ENCODE measurements at places on chromosomes 1 and 21.

- DNase-seq = no peak
Observed at GRCh38 chr21:45724345-45724961, 80.9 kb downstream of the PCBP3 start.

DNA sequence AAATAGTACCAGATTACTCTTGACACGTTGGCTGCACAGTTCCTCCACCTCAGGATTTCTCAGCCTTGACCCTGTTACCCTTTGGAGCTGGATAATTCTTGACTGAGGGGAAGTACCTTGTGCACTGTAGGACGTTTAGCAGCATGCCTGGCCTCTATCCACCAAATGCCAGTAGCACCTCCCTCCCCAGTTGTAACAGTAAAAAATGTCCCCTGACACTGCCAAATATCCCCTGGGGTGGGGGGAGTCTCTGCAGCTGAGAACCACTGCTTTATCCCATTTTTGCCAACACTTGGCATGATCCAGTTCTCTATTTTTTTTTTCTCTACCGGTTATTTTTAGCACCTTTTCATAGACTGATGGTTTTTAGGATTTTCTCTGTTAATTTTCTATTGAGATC lies 34.0 kb downstream of the C1orf198 start:
- no peak for DNase-seq

GRCh38 chr1:212951126-212951946 lies 995 bp downstream of the VASH2 start:
- no peak for DNase-seq

- no peak for DNase-seq
Observed at GRCh38 chr1:153624965-153625611, 2.2 kb downstream of the S100A13 start.

DNA sequence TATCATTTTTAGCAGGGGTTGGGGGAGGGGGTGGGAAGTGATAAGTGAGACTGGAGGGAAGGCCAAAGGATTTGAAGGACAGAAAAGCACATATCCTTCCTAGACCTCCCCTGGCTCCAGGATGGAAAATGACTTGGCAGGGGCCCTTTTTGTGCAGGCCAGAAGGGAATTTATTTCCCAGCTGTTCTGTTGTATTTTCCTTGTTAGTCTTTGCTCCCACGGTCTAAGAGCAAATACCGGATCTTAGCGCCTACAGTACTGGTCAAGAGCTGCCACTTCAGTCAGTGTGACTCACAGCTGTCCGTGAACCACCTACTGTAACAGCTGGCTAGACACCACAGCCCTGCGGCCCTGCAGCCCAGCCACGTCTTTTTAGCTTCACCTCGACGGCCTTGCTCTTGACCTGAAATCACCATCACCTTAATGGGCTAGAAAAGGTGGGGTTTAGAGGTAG lies 51.0 kb upstream of the ERRFI1 start:
- no peak for DNase-seq

GRCh38 chr21:34126269-34126668 lies 52.9 kb downstream of the MRPS6 start:
- no peak for DNase-seq

- no peak for DNase-seq
Observed at GRCh38 chr1:218030846-218031245, 254.2 kb upstream of the RRP15 start.

- DNase-seq = no peak
Observed at GRCh38 chr1:84855168-84855567, 37.8 kb downstream of the LPAR3 start.

- DNase-seq = peak; percentile 11
Observed at GRCh38 chr1:93615582-93616150, 66.0 kb downstream of the BCAR3 start.

DNA sequence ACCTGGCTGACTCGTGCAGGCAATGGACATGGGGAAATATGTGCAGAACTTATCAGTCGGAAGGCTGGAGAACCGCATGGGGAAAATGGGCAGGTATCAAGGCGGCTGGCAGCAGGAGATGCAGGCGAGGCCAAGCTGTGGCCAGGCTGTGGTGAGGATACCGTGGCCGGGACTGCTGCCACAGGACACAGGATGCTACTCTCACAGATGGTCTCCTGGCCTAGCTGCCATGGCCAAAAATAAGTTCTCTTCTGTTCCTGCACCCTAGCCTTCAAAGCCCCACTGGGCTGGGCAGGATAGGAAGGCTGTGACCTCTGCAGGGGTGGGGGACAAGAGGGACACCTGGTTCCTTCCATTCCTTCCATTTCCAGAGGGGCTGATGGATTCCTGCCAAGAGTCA lies 26.4 kb downstream of the TEX35 start:
- no peak for DNase-seq

DNA sequence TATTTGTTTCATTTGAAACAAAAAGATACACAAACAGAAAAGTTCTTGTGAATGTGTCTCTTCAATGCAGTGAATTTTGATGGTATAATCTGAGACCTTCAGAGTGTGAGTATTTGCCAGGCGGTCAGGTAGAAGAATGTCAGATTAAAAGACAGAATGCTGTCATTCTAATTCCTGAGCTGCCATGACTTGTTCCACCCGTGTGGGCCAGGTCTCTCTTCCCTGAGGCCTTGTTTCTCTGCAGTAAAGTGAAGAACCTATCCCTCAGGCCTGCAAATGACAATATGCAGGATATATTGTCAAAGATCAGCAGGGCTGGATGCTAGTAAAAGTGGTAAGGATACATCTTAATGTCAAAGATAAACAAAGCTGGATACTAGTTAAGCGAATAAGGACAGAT lies 111.4 kb downstream of the ZP4 start:
- no peak for DNase-seq

GRCh38 chr1:247904122-247904521 lies 8.7 kb downstream of the OR2W3 start:
- no peak for DNase-seq

DNA sequence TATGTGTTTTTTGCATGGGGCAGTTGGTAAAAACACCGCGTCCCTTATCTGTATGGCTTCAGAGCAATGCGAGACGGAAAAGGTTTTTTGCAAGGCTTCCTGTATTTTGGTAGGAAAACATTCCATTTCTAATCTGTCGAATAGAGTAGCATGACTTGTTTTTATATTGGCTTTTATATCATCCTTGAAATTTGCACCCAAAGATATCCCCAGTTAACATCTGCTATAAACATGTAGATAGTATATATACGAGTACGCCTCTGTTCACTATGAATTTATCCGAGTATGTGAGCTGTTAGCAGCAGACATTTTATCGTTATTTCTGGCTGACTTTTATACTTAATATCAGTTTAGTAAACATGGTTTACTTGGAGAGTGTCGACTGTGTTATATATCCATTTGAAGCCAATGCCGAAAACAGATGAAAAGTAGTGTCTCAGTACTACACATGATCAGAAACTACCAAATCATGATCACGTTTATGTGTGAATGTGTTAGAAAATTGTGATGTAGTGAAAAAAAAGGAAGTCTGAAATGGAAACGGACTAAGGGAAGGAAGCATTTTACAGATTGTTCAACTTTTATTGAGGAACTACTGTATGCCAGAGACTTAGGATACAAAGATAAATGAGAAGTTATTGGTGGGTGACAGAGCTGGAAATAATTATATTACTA lies 1.0 kb downstream of the LEPR start:
- no peak for DNase-seq

- DNase-seq = no peak
Observed at GRCh38 chr1:89806616-89807015, 14.2 kb upstream of the LRRC8D start.

- DNase-seq = no peak
Observed at GRCh38 chr21:39568361-39568760, 44.4 kb upstream of the B3GALT5 start.

GRCh38 chr1:211640301-211640630 lies 35.2 kb downstream of the NEK2 start:
- no peak for DNase-seq

DNA sequence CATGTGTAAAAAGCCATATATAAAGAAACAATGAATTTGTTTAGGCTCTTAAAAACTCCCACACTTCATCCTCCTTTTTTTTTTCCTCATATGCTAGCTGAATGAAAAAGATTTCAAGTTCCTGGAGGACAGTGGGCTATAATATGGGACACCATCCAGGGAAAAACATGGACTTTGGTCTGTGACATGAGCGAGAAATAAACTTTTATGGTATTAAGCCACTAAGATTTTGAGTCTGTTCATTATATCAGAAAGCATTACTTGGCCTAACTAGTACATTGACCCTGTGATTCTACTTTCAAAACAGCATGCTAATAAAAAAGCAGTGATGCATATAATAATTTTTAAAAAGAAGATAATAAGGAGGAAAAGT lies 392.3 kb upstream of the CAMK1G start:
- DNase-seq = no peak

DNA sequence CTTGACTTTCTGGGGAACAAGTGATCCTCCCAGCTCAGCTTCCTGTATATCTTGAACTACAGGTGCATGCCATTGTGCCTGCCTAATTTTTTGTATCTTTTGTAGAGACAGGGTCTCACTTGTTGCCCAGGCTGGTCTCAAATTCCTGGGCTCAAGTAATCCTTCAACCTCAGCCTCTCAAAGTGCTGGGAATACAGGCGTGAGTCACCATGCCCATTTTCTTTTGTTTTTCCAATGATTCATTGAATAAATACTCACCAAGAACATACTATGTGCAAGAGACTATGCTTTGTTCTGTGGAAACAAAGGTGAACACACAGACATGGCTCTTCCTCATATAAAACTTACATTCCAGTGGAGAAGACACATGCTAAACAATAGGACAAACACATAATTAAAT lies 407.8 kb upstream of the DAB1 start:
- DNase-seq = no peak

DNA sequence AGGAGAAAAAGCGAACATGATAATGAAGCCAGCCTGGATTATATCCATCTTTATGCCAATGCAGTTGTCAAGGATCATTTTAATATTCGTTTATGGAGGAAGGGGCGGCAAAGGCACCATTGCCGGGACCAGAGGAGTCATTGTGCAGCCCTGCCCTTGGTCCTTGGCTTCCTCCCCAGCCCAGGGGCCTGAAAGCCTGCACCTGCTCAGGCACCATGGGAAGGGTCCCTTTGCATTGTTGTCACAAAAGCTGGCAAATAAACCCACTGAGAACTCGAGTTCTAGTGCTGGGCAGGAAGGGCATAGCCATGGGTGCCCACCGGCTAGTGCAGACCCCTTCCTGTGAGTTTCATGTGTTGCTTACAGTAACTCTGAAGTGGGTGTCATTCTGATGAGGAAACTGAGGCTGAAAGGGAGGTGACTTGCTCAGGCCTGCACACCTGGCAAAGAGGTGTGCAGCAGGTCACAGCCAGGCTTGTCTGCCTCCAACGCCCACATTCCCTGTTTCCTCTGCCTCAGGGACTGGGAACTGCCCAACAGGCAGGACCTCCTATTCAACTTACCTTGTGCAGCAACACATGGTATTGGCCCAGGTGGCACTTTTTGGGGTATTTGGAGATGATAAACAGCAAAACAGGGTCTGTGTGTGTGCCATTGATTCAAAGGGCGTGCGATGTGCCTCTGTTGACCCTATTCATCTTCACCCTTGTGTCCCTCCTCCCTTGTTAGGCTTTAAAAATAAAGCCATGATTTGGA lies 84.6 kb downstream of the MAN1C1 start:
- no peak for DNase-seq

DNA sequence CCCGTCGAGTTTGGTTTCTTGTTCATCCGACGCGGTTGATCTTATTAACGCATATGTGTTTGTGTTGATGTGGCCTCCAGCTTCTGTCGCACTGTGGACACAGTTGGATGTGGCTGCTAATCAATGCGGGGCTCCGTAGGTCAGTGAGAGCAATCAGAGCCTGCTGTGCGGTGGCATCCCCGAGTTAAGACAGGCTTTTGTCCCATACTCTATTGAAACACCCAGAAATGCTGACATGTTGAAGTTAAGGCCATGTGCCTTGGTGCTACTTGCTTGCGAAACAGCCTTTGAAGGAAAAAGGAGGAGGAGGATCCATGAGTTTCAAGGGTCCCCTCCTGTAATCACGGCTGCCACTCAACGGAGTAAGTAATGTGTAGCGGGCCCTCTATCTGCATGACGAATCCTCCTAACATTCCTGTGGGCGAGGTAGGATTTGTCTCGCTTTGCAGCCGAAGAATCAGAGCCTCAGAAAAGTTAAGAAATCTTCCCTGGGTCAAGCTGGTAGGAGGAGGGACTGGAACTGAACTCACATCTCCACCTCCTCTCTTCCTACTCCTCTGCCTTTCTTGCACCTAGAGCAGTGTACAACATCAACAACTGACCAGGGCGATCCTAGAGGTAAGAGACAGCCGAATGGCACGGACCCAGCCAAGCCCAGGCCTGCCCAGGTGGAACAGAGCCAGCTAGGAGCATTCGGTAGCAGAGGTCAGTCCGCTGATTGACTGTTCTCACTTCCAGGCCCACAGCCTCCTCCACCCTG lies 19.5 kb downstream of the PDE9A start:
- no peak for DNase-seq
